ENCODE measurements at places on chromosomes 11 and 22. TPM values are rescaled to one million over a fixed set of nuclear protein-coding genes. Genes with fewer than 3 reads are reported as not detected.

Gene SLC29A2
- polyA plus RNA-seq: 13.2 TPM

DNA sequence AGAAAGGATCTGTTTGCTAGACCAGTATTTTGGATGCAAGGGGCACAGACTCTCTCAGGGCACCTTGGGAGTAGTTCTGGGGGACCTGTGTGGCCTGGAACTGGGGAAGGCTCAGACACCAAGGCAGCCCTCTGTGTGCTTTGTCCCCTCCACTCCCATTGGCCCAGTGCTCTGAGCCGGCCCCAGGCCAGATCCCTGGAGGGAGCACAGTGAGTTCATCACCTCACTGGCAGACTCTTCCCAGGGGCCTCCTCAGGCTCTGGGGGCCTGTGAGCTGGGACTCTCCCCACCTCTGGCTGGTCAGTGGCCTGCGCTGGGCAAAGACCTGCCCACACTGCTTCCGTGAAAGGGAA is 51.7 kb downstream of the CHRDL2 start:
- no peak for DNase-seq

GRCh38 chr11:100984668-100985067 is 144.9 kb downstream of the PGR start:
- no peak for DNase-seq

Gene CNTF
- polyA plus RNA-seq: 1.4 TPM

Gene SYT12
- polyA plus RNA-seq: 0.06 TPM

- no peak for DNase-seq
Measured at GRCh38 chr11:10493041-10493663, 38.1 kb downstream of the AMPD3 start.

Gene HSCB
- polyA plus RNA-seq: 21.7 TPM

Gene LYVE1
- polyA plus RNA-seq: 49.3 TPM

DNA sequence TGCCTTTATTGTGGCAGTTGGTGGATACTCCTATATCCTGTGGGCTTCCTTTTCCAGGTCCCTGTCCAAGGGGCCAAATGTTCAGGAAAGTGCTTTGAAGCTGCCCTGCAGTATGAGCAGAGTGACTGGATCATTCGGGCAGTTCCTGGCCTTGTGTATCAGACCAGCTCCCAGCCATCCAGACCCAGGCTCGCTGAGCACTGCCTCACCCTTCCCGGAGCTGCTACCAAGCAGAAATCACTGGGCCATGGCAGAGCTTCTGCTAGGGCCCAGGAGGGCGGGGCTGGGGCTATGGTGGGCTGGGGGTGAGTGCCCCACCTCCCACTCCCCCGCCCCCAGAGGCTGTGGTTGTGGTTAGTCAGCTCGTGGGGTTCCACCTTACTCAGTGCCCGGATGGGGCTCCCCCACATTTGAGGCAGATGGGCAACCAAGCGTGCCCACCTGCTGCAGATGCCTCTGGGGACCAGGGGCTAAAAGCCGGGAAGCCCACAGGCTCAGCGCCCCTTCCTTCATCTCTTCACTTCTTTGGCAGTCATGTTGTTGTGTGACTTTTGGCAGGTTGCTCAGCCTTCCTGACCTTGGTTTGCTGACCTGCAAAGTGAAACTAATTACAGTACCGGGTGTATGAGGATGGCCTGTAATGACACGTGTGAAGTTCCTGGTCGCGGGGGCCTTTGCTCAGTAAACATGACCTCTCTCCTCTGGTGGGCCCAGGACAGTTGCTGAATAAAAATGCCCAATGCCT is 2.1 kb upstream of the LRRC32 start:
- DNase-seq: no peak

Gene OR8G1
- not detected for polyA plus RNA-seq

DNA sequence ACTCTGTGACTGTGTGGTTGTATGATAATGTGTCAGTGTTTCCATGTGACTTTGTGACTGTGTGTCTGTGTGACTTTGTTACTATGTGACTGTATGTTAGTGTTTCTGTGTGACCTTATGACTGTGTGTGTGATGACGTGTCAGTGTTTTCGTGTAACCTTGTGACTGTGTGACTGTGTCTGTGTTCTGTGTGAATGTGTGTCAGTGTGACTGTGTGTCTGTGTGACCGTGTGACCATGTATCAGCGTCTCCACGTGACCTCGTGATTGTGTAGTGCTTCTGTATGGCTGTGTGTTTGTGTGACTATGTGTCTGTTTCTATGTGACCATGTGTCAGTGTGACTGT is 9.5 kb upstream of the PKNOX2 start:
- no peak for DNase-seq

DNA sequence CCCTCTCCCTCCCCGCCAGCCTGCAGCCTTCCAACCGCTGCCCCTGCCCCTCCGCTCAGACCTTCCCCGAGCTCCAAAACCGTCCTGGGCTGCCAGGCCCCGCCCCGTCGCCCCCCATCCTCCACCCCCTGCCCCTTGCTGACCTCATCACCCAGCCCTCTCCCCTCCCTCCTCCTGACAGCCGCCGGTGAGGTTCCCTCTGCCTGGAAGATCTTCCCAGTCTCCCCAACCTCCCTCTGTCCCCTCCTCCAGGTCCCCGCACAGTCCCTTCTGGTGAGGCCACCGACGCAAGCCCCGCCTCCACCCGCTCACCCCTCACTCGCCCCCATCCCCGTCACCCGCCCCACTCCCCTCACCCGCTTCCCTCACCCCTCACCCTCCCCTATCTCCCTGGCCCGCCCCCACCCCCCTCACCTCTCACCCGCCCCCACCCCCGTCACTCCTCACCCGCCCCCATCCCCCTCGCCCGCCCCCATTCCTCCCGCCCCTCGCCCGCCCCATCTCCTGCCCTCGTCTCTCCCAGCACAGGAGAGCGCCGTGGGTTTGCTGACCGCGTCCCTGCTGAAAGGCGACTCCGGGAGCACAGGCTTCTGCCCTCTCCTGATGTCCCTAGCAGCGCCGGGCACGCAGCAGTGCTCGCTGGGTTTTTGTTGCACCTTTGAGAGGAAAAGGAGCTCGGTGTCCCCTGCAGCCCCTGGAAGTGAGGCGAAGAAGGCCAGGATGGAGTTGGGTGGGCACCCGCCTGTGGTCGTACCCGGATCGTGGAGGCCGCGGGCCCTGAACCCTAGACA is 16.4 kb upstream of the UPK3A start:
- DNase-seq: peak; percentile 48

Gene KRTAP5-7
- 0.16 TPM for polyA plus RNA-seq

Gene SLC17A6
- polyA plus RNA-seq: not detected

Gene FGF3
- polyA plus RNA-seq: not detected

DNA sequence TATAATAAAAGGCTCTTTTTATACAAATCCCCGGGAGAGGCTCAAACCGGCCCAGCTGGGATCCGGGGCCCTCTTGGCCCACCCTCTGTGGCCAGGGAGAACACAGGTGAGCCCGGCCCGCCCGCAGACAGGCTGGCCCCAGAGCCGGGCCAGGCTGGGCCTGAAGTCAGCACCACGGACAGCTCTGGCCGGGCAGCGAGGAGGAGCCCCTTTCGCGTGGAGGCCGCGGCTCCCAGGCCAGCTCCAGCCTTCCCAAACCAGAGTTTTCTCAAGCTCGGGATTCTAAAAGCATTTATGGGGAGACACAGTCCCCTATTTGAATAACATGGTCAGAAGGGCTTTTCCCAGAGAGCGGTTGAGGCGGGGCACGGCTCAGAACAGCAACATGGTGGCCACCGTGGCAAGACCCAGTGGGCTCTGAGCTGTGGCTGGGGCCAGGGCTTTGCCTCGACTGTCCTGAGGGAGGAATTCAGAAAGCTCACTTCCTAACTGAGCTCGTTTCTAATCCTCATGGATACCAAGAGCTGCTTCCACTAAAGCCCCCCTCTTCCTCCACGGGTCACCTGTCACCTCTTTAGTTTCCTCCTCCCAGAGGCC is 115.4 kb downstream of the BRD1 start:
- DNase-seq: no peak

- no peak for DNase-seq
Measured at GRCh38 chr11:65435411-65435931, 12.9 kb downstream of the NEAT1 start.

- DNase-seq: peak; percentile 42
Measured at GRCh38 chr11:33329705-33330329, 72.6 kb downstream of the HIPK3 start.

Data from large intestine (tissue), 12 donors.